Stimulated activated CD4-positive, alpha-beta T cell treated with anti-CD3 and anti-CD28 coated beads, Interleukin-2, amount 100 ng/mL, for 24 hours (primary cell): ENCODE measurements at places on chromosomes 5 and 9.

DNA sequence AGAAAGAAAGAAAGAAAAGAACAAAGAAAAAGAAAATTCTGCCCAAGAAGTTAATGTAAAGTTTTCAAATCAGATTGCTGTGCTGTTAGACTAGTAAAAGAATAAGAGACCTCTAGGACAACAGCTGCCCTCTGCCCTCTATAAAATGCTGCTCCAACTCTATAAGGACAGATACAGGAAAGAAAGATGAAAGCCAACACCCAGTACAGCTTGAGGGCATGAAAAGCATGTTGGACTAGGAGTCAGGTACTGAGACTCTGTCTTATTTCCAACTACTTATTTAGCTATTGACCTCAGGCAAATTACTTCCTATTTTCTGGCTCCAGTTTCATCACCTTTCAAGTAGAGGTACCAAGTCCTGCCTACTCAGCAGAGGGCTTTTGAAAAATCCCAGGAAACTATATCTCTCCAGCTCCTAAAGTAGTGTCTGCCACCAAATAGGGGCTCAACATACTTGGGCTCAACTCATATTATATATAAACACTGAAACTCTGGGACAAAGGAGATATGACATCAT is 5.7 kb downstream of the HBEGF start:
- DNase-seq: no peak

- DNase-seq: no peak
Measured at GRCh38 chr5:16461782-16462181, 3.8 kb downstream of the ZNF622 start.

DNA sequence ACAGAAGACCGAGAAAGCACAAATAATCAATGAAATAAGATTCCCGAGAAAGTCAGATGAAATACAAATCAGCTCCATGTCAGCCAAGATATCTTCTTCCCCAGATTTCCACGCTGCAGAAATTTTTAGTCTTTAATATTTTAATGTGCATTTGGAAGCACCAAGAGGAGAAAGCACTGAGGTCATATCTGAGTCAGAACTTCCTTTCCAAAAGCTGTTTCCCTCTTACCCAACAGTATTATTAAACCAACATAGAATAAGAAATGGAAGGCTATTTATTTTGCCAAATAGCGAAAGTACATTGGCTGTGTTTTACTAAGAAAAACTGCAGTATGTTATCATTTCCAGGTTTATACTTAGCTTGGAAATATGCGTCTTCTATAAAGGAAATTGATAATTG is 772.1 kb upstream of the CDH9 start:
- no peak for DNase-seq

GRCh38 chr5:73948720-73949119 is 322.7 kb downstream of the ARHGEF28 start:
- no peak for DNase-seq

DNA sequence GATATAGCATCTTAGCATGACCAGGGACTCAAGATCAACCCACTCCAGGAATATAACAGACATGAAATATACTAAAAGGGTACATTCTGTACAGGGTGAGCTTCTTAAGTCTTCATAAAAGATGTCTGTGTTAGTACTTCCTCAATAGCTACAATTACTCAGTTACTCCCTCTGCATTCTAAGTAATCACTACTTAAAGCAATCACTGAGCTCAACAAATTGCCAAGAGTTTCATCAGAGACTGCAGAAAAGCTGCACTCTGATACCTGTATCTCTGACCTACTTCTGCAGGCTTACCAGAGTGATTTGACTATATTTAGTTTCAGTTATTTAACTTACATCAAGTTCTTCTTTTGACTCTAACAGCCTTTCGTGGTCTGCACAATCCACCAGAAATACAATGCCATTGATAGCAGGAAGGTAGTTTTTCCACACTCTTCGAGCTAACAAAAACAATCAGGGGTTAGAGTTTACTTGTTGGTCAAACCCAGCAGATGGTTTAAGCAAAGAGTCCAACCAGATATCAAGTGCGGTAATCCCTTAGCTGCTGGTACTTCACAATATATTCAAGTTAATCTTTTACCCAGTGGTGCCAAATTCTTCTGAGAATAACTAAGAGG is 23.3 kb downstream of the SAR1B start:
- no peak for DNase-seq

- no peak for DNase-seq
Measured at GRCh38 chr5:65830856-65831255, 95.5 kb upstream of the ERBIN start.
